Hematopoietic multipotent progenitor cell treated with erythropoietin and hydrocortisone succinate and interleukin-3 and kit ligand, for 8 days (in vitro differentiated cells): ENCODE measurements at places on chromosomes 6 and 20.

DNA sequence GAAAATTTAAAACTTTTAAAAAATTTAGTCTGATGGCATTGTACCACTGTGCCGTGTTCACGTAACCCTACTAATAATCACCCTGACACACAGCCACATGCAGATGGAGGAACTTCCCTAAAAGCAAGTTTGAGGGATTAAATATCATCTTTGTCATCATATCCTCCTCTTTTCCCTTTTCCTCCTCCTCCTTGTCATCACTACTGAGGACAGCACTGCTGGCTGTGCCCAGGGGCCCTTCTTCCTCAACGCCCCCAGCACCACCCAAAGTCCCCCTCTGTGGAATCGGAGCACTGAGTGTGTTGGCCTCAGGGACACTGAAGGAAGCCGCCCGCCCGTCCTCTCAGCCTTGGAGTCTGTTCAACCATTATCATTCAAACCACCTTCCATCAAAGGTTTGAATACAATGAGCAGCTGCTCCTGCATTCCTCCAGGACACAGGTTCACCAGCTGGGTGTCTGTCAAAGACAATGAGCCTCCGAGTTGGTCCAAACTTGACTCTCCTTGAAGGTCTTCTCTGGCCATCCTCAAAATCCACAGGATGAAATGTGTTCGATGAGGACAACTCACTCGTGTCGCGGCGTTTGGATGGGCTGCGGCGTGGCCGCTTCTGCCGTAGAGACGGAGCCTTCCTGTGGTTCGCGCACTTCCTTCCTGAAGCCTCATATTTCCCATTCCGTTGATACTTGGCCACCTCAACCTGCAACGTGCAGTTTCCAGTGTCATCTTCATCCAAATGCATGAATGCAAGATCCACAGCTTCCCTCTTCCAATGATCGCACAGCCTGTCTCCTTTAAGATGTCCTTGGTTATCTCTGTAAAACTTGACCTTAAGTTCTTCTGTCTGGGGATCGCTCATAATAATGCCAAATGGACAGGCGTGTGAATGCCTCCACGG, 23.3 kb downstream of the NQO2 start:
- DNase-seq: peak; percentile 61

DNA sequence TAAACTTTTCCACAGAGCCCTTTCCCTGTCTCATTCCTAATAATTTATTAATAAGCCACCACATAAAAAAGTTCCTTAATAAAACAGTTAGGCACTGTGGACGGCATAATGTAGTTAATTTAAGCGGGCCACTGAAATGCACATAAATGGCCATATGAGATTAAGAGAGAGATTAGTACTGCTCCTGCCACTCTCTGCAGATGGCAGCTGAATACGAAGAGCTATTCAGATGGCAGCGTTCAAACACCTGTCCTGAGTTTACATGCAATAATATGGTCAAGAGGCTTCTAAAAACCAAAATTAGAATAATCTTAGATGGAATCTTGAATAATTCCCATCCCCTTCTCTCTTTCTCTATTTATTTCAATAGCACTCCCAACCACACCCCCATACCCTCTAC, 461.8 kb downstream of the PKHD1 start:
- no peak for DNase-seq

DNA sequence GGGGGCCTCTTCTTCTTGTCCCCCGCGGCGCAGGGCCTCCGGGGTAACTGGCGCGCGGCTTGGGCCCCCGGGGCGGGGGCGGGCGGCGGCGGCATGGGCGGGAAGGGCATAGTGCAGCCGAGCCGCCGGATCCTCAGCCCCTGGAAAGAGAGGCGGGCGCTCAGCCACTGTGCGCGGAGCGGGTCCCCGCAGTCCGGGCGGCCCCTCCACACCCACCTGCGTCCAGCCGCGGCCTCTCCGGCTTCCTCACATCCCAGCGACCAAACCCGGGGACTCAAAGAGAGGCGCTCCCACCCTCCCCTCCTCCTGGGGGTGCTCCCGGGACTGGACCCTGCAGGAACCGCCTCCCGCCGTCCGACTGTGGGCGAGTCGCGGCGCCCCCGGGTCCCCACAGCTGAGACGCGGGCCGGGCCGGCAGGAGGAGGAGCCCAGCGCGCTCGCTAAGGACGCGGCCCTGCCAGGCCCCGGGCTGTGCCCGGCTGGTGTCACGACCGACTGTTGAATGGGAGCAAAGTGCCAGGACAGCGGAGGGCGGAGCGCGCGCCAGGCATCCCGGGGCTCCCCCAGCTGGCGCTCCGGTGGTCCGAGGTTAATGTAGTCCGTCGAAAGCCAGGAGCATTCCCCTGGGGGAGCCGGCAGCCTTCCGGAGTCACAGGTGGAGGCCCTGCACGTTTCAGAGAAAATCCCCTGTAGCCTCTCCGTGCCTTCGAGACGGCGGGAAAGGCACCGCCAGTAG, at the start of gene PRR18:
Gene PRR18, minus strand, starts transcription at position 360 of the 736 bp plus-strand sequence. Its CDS starts 250 bp downstream, at position 110.
- no peak for DNase-seq

DNA sequence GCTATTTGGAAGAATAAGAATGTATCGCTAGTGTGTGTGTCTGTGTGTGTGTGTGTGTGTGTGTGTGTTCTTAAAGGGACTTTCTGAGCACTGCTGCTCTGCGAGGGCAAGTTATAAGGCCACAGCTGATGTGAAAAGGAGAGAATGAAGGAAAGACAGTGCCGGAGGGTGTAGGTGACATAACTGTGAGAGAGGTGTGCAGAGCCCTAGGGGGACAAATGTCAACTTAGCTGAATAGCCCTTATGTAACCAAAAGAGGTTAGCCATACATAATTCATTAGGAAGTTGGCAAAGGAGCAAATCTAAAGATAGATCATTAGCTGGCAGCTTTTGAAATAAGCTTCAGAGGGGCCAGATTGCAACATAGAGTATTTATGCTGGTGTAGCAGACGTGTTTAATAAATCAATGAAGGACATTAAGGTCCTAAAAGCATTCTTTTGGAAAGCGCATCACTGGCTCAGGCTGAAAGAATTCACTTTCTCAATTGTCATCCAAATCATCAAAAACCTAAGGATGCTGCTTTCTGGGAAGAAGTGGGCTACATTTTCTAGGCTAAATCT, 81.0 kb downstream of the NDUFAF5 start:
- no peak for DNase-seq

DNA sequence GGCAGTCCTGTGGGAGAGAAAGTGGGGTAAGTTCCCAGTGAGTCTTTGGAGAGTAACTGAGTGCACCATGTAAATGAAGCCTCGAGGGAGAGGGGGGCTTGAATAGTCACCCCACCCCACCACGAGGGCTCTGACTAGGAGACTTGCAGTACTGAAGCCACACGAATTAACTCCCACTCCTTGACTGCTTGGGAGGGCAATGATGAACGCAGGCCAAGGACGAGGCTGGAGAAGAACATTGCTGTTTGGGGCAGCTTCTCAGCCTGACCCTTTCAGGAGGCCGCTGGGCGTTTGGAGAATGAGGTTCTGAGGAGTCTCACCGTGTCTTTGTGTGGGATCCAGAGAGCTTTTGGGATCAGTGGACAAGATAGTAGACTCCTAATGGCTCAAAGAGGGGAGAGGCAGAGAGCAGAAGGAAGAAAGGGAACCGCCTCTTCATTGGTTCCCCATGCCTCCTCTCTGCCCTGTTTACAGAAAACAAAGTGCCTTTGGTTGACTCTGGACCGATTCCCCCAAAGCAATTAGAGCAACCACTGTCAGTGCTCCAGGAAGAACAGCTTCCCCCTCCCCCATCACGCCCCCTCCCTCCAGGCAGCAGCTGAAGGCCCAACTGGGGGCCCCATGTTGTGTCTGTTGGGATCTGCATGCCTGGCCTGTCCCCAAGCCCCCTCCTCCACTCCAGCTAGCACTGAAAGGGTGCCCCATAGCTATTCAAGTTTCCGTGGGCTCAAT, 41.7 kb upstream of the CDKN1A start:
- no peak for DNase-seq

DNA sequence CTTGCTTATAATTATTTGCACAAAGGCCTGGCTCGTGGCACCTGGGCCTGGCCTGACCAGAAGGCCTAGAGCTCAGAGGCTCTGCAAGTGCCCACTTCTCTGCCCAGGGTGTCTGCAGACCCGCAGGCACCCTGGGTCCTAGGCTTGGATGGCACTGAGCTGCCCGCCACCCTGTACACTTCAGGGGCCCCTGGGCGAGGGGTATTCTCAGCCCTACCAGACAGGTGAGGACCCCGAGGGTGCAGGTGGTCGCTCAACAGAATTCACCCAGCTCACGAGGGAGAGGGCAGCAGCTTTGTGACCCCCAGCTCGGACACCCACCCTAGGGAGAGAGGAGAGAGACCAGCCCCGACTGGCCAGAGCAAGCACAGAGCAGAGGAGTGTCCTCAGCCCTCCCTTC, 83.9 kb downstream of the RIPOR3 start:
- DNase-seq: no peak

GRCh38 chr6:81562169-81562568, 190.3 kb downstream of the TENT5A start:
- DNase-seq: no peak

DNA sequence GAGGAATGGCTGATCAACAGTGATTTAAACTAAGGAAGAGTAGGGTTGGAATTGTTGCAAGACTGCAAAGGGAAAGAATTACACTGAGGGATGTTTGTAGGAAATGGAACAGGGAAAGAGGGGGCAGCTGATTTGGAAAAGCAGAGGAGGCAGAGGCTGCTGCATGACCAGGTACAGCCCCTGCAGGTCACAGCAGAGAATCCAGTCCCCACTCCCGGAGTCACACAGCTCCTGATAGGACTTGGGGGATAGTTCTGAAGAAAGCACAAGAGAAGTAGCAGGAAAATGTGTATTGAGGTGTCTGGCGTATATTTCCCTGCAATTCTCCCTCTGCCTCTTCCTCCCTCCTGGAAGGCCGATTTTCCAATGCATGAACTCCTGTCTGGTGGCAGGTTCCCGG, 92.5 kb upstream of the PDE10A start:
- DNase-seq: no peak

DNA sequence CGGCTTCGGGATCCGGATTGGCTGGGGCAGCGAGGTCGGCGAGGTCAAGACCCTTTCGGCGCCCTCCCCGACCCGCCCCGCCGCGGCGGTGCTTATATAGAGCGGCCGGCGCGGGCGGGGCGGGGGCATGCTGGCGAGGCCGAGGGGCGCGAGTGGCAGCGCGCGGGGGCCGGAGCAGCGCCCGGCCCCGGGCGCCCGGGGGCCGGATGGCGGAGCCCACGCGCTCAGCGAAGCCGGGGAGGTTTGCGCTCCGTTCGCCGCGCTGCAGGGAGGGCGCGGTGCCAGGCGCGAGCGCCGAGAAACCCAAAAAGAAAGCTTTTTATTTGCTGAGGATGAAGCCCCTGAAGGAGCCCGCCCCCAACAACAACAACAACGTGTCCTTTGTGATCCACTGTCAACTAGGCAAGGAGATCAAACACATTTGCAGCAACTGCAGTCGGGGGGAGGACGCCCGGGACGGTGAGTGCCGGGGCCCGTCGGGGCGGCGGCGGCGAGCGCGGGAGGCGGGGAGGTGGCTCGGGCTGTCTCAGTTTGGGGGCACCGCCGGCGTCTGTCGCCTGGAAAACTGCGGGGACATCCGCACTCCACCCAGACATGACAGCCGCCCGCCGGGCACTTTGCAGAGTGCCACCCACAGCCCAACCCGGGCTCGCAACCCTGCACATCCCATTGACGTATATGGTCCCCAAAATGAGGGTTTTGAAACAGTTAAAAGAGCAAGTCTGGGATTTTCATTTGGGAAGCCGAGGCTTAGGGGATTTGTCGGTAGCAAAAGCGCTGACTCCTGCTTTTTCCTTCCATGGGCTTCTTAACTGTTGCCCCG, 297.3 kb downstream of the PHACTR1 start:
- no peak for DNase-seq

DNA sequence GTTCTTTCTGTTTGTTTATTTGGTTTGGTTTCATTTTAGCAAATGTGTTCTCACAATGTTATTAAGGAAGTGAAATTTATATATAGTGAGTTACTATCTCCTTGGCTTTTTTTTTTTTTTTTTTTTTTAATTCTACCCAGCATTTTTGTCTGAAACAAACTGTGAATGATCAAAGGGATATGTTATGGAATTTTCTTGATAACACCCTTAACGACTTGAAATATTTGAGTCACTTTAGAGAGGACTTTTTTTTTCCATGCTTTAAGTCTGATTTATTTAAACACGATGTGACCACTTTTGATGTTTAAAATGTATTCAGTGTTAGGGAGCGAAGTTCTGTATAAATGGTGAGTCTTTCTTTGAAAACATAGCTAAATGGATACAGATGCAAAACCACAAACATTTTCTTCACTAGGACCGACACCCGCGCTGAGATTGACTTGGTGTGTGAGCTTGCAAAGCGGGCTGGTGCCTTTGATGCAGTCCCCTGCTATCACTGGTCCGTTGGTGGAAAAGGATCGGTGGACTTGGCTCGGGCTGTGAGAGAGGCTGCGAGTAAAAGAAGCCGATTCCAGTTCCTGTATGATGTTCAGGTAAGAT, 149.7 kb downstream of the MTHFD1L start:
- DNase-seq: no peak

- peak; percentile 89 for DNase-seq
Observed at GRCh38 chr6:2733324-2733723, 17.4 kb downstream of the MYLK4 start.

DNA sequence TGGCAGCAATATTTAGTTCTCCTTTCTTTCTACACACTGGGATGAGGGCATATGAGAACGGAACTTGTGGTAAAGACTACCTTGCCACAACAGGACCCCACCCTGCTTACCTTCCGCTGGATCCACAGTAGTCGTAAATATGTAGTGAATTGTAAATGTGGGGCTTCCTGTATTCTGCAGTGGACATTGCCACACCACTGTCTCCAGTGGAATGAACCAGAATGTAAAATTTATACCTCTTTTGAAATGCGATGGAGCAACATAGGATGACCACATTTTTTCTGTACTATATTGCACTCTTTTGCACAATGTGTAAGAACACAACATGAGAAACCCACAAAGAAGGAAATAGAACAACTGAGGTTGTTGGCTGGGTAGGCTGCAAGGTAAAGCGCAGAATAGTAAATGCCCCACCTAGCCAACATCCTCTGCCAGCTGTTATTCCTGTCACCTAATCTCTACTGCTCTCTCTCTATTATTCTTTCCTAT, 16.1 kb upstream of the RIPOR2 start:
- peak; percentile 43 for DNase-seq

DNA sequence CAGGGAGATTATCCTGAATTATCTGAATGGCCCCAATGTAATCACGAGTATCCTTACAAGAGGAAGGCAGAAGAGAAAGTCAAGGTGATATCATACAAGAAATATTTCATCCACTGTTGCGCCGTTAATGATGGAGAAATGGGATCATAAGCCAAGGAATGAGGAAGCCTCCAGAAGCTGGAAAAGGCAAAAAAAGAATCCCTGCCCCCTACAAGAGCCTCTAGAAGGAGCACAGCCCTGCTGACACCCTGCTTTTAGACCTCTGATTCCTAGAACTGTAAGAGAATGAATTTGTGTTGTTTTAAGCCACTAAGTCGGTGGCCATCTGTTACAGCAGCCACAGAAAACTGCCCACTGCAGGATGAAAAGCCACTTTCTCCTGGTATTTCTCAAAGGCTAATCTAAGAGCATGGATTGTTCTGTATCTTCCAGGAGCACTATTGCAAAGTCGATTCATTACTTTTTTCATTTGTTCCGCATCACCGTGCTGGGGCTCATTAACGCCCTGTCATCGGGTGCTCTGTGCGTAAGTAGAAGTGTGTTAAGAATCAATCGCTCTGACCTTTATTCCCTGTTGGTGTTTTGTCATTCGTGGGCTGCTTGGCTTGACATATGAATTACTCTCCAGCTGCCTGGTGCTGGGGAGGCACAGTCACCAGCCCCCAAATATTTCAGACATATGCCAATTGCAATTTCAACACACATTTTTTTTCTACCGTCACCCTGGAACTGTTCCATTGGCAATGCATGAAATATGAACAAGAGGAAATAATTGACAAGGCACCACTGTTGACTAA, 117.0 kb downstream of the PCSK2 start:
- no peak for DNase-seq

GRCh38 chr6:94680669-94681212, 896.6 kb upstream of the MANEA start:
- DNase-seq: no peak

- no peak for DNase-seq
Observed at GRCh38 chr6:131377112-131377705, 195.8 kb upstream of the ARG1 start.
